Stimulated activated CD8-positive, alpha-beta memory T cell treated with anti-CD3 and anti-CD28 coated beads, Interleukin-7, amount 100 ng/mL, for 1 hour (primary cell): ENCODE measurements at places on chromosomes 7 and 10.

DNA sequence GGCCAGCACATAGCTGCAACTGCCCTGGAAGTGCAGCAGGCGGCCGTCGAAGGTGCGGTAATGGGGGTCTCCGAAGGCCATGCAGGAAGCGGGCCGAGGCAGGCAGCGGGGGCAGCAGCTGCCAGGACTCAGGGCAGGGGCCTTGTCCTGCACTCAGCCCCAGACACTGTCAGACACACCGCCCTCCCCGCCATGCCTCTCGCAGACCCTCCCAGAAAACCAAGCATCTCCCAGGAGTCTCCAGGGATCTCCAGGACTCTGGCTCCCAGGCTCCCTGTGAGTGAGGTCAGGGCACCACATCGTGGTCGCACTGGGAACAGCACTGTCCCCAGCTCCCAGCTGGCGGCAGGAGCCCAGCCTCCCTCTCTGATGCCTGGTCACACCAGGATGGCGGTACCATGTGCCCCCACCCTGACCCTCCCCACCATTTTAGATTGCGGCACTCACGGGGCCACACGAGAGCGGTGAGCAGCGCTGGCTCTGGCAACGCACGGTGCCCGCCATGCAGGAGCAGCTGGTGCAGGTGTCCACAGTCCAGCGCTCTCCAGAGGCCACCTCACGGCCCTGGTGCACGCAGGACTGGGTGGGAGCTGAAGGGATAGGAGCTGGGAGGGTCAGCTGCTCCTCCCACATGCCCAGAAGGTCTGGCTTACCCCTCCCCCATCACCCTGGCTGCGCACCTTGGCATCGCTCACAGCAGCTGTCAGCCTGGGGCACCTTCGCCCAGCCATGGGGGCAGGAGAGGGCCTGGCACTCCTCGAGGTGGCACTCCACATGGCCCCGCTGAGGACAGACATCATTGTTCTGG lies 17.5 kb downstream of the ATP6V1F start:
- DNase-seq, result no peak

- DNase-seq, result no peak
These were observed 54.3 kb upstream of the PPP2R2D start for GRCh38 chr10:131846240-131847101.

DNA sequence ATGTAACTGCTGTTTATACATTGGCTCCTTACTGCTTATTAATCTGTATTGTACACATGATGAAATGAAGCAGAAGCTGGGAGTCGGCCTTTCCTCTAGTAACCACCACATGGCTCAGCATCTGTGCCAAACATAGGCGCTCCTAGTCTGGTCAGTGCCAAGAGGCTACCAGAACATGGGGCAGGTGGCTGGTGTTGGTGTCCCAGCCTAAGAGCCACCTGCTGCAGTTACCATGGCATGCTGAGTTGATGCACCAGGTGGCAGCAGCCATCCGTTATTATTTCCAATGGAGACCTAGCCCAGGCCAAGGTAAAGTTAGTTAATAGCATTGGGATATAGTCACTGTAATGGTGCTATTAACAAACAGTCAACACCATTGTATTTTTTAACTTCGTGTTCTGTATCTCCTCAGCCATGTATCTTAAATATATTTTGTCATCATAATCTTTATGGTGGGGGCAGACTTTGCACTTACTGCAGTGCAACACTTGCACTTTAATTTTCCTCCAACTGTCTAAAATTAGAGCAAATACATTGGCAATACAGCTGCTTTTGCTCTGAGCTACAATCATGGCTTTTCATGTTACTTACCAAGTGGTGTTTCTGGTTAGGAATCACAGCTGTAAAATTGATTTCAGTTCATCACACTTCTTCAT lies 33.1 kb downstream of the HBP1 start:
- DNase-seq, result no peak

GRCh38 chr10:571166-571565 lies 118.3 kb downstream of the DIP2C start:
- no peak for DNase-seq

- no peak for DNase-seq
These were observed 36.8 kb upstream of the ITPRID1 start for GRCh38 chr7:31476941-31477677.

GRCh38 chr7:30660331-30661255 lies 21.7 kb downstream of the CRHR2 start:
- no peak for DNase-seq

DNA sequence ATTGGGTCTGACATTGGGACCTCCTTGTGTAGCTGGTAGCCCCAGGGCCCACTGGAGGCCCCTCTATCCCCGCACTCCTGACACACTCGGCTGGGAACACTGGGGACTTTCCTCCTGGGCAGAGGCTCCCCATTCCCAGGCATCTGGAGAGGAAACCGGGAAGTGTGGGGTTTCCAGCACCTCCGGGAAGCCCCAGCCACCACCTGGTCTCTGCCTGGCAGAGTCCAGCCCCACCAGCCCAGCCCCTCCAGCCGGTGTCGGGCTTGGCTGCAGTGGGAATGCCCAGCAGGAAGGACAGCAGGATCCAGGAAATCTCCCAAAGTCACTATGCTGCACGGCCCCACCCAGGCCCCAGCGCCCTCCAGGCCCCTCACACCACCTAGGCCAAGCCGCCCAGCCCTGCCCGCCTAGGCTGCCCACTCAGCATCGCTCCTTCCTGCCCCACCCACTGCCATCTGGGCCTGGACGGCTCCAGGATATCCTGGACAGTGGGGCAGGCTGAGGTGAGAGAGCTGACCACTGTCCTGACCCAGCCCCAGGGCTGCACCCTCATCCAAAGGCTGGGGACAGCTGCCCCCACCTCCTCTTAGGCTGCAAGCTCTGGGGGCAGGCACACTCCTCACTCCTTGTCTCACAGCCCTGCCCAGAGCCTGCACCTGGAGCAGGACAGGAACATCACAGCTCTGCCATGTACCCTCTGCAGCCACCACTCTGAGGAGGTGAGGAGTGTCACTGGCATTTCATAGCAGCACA lies 11.8 kb downstream of the RASGEF1A start:
- DNase-seq, result no peak

- DNase-seq, result no peak
These were observed at the start of gene VENTX for GRCh38 chr10:133237588-133238465. VENTX (plus strand) TSS chr10:133237855; CDS start chr10:133237915, 60 bp downstream.
